Activated naive CD8-positive, alpha-beta T cell treated with anti-CD3 and anti-CD28 coated beads, Interleukin-2, amount 10 ng/mL, durations not matched to agents 7 days and 5 days (primary cell): ENCODE measurements at places on chromosomes 6 and 20. TPM values are rescaled to one million over a fixed set of nuclear protein-coding genes. Genes with fewer than 3 reads are reported as not detected.

Gene MYT1
- total RNA-seq = not detected

DNA sequence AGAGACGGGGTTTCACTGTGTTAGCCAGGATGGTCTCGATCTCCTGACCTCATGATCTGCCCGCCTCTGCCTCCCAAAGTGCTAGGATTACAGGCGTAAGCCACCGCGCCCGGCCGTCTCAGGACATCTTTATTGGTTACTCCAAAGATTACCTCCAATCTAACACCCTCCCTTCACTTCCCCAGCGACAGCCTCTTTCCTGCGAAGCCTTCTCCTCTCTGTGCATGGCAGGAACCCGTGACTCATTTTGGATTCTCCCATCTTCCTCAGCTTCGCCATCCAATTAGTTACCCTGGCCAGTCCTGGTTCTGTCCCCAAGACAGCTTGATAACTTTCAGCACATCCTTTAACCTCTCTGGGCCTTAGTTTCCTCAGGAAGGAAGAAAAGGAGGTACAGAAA lies 51.3 kb upstream of the TOX2 start:
- DNase-seq = no peak

DNA sequence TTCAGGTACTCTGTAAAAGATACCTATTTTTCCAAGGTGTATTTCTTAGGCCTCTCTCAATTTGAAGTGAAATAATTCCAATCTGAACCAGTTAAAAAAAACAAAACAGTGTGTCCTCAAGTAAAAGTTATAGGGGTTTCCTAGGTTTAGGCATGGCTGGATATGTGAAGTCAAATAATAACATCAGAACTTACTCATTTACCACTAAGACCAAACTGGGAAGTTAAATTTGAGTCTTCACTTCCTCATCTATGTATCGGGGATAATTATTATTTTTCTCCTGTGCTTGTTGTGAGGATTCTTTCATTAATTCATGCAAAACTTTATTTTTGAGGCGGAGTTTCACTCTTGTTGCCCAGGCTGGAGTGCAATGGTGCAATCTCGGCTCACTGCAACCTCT lies 86.2 kb upstream of the PTPRK start:
- no peak for DNase-seq

Gene WFDC5
- total RNA-seq = not detected

Gene ADAM33
- not detected for total RNA-seq

Gene NUS1
- total RNA-seq = 25.1 TPM

Gene KIF13A
- total RNA-seq = 0.30 TPM

DNA sequence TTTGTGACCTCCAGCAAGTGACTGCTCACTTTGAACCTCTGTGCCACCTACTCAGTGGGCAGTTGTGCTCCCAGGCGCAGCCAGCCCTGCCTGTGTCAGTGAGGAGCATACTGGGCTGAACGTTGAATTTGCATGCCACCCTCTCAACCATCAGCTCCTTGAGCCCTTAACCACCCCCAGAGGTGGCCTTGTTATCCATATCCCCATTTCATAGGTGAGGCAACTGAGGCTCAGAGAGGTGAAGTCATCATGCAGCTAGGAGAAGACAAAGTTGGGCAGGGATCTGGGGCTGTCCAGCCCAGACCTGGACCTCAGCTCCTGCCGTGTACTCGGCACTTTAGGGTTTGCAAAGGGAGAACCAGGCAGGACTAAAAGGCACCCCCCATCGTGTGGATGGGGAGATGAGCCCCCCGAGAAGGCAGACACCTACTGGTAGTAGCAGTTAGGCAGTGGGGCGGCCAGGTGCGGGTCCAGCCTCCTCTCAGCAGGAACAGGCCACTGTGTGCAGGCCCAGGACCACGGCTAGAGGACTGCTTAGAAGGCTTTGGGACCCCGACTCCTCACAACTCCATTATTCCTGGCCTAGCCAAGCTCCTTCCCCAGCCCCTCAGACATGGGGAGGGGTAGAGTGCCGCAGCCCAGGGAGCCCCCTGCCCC lies 100.8 kb upstream of the MYL9 start:
- no peak for DNase-seq

DNA sequence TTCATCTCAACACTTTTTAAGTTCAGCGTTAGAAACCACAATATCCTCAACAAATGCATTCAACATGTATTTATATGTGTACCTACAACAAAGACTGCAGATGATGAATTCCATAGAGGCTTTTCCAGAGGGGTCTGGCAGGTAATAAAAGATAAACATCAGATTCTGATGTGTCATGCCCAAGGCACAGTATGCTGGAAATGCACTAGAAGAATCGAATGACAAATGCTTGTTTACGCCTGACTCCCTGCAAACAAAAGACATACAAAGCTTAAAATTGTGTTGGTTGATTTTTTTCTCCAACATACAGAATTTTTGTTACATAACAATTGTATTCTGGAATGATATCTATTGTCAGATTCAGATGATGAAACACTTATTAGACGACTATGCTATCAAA lies at the start of gene LGSN:
Gene LGSN, minus strand, starts transcription at position 45 of the 400 bp plus-strand sequence. Its CDS starts 40 bp downstream, at position 5.
- no peak for DNase-seq

GRCh38 chr6:24898676-24899075 lies 37.1 kb downstream of the RIPOR2 start:
- DNase-seq = no peak
